ENCODE measurements at places on chromosomes 2 and 18.

- DNase-seq, result no peak
These were observed 12.3 kb downstream of the CEP192 start for GRCh38 chr18:13003466-13003896.

GRCh38 chr2:80591233-80591632 lies 286.7 kb upstream of the LRRTM1 start:
- DNase-seq, result no peak

DNA sequence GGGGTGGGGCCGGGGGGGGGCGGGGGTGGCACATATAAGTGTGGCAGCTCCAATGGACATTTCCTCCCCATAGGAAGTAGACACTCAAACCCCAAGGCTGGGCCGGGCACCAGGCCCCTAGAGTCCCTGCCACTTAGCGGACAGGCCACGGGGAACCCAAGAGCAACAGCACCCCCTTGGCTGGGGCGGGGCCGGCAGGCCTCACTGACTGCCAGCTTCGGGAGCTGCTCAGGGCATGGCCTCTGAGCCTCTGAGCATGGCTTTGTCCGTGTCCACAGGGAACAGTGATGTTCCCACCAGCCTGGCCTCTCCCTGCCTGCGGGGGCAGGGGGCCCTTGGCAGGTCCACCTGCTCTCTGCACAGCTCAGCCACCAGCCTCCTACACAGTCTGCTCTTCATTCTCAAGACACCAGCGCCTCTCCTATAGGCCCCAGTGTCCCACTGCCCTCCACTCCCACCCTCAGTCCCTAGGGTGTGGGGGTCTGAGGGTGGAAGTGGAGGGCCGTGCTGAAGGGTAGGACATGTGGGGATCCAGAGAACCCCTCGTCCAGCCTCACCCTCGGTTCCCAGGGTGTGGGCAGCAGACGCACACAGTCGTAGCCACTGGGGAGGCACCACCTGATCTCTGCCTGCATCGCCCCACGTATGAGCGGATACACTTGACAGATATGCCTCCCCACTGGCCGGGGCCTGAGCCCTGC lies 106.7 kb downstream of the FAM210A start:
- no peak for DNase-seq

- no peak for DNase-seq
These were observed 43.9 kb upstream of the B3GNT7 start for GRCh38 chr2:231351648-231352047.

DNA sequence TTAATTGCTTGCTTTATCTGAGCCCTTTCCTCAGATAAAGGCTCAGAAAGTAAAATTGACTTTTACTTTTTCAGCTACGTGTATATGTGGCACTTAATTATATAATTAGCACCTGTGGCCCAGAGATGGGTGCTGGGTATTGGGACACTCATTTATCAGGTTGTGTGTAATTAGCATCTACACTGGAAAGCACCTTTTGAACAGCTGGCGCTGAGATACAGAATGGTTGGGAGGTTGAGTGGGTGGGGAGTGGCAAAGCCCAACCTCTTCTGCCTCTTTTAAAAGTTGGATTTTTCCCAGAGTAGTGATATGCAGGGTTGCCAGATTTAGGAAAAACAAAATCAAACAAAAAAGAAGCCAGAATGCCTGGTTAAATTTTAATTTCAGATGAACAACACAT lies 23.9 kb downstream of the SPTBN1 start:
- DNase-seq, result no peak

DNA sequence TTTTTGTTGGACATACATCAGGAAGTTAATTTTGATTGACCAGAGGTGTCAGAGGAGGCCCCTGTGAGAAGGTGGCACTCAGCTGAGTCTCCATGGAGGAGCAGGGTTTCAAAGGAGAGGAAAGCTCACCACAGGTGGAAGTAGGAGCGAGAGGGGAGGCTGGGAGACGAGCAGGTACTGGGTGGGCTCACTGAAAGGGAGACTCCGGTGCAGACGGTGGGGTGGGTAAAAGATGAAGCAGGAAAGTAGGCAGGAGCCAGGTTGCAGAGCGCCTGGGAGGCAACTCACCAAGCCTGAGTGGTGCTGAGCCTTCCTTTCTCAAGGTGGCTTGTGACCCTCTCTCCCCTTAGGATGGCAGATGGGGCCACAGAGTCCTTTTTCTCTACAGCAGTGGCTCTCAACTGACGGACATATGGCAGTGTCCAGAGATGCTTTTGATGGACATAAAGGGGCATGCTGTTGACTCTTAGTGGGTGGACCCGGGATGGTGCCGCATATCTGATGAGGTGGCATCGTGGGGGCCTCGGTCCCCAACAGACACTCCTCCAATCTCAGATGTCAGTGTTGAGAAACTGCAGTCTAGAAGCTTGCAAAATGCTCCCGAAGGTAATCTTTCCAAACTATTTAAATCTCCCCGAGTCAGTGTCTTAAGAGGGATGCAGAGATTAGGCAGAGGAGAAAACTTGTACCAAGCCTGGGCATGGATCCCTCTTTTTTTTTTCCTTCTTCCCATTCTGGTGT lies 64.0 kb downstream of the LPIN1 start:
- DNase-seq, result no peak

- DNase-seq, result no peak
These were observed 166.1 kb upstream of the ZNF521 start for GRCh38 chr18:25517881-25518715.

- no peak for DNase-seq
These were observed 144.5 kb upstream of the TCF4 start for GRCh38 chr18:55732227-55733106.

DNA sequence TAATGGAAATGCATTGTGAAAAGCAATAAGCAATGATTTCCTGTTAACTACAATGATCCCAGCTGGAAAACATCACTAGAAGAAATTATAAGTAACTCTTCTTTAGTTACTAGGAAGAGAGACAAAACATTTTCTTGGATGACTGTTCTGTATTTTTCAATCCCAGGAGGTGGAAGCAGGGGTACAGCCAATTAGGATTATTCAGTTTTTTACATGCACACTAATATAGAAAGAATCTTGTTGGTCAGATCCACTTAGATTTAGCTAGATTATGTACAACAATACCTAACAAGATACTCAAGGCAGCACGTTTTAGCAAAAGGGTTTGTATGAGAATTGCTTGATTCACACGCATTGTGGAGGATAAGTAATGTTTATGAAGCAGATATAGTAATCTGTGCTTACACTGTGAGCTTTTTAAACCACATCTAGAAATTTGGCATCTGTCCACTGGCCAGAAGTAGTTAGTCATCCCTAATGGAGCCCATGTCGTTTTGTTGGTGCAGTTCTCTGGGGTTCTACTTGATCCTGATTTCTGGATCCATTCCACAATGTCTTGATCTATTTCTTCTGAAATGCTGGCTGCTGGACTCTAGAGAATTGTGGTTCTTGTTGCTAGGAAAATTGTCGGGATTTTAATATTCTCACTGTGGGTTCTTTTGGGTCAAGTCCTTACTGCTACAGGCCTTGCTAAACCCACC lies 199.7 kb downstream of the ADCYAP1 start:
- no peak for DNase-seq

DNA sequence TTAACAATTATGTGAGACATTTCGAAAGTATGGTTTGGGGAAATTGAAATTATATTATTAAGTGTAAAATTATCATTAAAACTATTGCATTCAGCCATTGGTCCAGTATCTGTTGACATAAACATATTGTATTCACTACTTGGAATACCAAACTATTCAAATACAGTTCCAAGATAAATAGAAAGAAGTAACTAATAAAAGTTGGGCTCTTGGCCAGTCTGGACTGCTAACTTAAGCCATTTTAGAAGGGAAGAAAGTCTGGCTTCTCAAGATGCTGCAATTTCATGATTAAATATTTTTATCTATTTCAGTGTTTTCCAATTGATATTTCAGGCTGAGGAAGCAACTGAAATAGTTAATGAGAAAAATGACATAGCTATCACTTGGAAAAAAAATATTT lies 109.8 kb upstream of the CHRNA1 start:
- DNase-seq, result no peak

- no peak for DNase-seq
These were observed 83.3 kb downstream of the SMIM21 start for GRCh38 chr18:75344161-75344560.

DNA sequence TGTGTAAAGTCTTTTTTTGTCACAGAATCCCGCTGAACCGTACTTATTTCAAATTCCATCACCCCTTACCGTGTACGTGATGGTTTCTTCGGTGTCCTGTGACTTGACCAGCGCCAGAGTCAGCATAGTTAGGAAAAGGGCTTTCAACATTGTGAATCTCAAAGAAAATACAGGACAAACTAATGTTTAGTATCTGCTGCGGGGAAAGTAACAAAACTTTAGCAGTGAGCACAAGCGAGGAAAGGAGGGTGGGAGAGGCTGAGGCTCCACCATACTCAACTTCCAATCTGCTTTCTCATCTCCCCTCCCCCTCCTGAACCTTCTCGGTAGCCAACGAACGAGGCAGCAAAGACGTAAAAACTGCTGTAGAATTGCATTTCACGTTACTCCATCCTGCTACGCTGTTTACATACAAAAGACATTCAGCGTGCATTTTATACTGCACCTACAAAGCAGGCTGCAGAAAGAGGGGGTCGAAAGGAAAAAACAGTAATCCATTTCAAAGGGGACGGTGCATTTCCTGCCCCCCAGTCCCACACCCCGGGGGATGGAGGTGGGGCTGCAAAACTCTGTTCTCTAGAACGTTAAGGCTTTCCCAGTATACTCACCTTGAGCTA lies 1.2 kb downstream of the EFEMP1 start:
- no peak for DNase-seq

- no peak for DNase-seq
These were observed 95.5 kb downstream of the GYPC start for GRCh38 chr2:126751477-126751876.

GRCh38 chr2:240981871-240982800 lies 16.3 kb upstream of the SNED1 start:
- no peak for DNase-seq

DNA sequence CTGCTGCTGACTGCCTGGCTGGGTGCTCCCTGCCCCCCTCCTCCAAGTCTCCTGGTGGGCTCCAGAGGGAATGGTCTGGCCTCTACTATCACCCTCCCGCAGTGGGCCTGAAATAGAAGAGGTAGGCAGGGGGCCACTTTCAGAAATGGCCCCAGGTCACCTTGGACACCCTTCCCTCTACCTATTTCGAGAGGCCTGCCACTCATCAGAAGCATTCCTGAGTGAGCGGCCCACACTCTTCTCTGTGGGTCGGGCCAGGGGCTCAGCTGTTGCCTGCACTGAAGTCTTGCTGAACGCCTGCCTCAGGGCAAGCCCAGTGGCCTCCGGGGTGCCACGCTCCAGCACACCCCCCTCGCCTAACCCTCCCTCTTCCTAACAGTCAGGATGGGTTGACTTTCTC lies 124.9 kb downstream of the TNS1 start:
- no peak for DNase-seq

DNA sequence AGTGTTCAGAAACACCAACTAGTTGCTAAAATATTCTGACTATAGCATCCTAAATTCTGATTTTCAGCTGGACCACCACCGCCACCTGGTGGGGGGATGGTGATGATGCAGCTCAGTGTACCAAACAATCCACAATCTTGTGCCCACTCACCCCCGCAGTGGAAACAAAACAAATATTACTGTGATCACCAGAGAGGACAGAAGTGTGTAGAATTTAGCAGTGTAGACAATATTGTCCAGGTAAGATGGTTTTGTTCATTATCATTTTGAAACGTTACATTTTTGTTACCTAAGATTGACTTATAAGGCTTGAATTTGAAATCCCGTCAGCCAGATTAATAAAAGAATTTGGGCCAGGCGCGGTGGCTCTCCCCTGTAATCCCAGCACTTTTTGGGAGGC lies 31.7 kb upstream of the UBXN4 start:
- DNase-seq, result peak; percentile 45

DNA sequence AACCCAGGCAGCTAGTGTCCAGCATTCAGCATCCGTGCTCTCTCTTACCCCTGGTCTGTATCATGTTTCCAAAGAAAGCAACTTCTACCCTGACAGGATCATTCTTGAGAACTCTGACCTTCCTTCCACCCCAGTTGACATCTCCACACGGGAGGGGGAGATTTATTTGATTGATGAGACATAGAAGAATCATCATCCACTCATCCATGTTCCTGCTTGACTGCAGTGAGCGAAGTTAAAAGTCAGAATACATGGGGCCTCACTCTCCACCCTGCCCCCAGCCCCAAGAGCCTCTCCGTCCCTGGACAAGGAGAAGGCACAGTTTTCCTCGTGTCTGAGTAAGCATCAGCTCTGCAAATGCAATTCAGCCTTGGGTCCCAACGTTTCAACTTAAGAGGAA lies 356.0 kb upstream of the TNP1 start:
- no peak for DNase-seq

- no peak for DNase-seq
These were observed 64.4 kb upstream of the ZNF521 start for GRCh38 chr18:25416374-25416773.

GRCh38 chr18:12361770-12362378 lies 15.2 kb downstream of the AFG3L2 start:
- DNase-seq, result no peak

- DNase-seq, result no peak
These were observed 67.1 kb upstream of the POU3F3 start for GRCh38 chr2:104786821-104787220.

GRCh38 chr2:201257381-201257955 lies 2.9 kb upstream of the CASP8 start:
- no peak for DNase-seq

GRCh38 chr2:112166806-112167499 lies 28.8 kb downstream of the FBLN7 start:
- DNase-seq, result no peak

GRCh38 chr2:8790739-8791162 lies 46.7 kb downstream of the KIDINS220 start:
- DNase-seq, result no peak

- no peak for DNase-seq
These were observed 91.5 kb downstream of the MREG start for GRCh38 chr2:215921895-215922294.

- no peak for DNase-seq
These were observed 72.0 kb upstream of the AFF3 start for GRCh38 chr2:100214265-100214971.

- no peak for DNase-seq
These were observed at the start of gene ERFE for GRCh38 chr2:238158509-238159070. ERFE (plus strand) TSS chr2:238158970; CDS start chr2:238159008, 38 bp downstream.

DNA sequence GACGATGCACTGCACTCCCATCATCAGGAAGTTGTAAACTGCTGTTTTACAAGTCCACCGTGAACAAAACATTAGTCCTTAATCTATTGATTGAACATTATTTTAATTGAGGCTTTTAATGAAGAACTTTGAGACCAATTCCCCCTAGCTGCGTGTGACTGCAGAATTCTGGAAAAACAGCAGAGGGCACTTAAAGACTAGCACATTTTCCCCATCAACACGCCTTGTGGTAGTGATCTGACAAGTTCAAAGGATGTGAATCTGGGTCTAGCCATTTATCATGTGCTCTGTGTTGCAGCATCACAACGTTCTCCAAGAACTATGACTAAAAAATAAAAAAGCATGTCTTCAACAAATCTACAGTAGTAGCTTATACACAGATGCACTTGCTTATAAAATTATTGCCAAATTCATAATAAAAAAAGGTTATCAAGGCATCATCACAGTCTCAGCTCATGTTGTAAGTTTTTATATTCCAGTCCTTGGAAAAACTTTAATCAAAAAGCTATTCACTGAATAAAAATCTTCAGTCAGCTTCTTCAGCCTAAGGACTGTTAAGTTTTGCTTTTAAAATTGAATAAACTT lies 35.8 kb downstream of the SKOR2 start:
- no peak for DNase-seq
